ENCODE measurements at places on chromosomes 1 and 21.

DNA sequence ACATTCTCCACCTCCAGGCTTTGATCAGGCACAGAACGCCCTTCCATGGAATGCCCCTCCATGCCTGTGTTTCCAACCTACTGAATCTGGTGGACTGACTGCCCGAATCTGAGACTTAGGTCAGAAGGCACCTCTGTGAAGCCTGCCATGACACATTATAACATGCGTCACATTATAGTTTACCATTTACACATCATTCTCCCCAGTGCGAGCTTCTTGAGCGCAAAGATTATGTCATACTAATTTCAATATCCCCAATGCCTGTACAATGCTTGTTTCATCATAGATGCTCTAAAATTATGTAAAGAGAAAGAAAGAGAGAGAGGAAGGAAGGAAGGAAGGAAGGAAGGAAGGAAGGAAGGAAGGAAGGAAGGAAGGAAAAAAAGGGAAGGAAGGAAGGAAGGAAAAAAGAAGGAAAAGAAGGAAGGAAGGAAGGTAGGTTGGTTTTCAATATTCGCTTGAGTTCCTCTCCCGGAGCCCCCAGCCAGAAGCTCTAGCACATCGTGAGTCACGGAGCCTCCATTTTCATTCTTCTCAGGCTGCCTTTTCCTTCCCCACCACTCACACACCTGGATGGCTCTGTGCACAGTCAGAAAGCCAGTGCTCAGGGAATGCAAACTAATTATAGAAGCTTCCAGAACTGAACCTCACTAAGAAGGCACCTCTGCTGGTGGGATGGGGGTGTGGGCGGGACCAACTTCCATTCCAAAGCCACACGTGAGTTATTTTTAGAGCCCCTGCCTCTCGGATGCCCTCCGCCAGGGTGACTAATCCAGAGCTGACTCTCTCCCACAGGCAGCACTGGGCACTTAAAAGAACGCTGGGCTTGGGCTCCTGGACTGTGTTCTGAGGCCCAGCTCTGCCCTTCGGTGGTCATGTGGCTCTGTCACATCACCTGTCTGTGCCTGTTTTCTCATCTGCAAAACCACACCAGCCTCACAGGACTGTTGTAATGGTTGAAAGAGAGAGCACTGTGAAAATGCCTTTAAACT is 27.4 kb downstream of the LAMB3 start:
- no peak for DNase-seq

DNA sequence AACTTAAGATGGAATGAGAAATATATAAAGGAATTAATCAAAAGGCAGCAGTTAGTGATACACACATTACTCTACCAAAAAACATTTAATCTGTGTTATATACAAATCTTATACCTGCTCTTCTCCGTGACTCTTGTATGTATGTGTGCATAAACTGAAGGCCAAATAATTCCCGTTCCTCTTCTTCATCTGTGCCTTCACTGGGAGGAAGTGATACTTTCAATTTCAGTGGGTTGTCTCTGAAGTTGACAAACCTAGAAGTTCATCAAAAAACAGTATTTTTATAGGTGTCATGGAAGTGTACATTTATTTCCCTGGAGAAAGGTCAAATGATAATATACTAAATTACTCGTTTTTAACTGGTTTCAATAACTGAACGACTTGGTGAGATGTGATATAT is 19.3 kb downstream of the TRMT13 start:
- DNase-seq = no peak

GRCh38 chr1:207669528-207670009 is 24.6 kb downstream of the CR1L start:
- no peak for DNase-seq

- DNase-seq = no peak
These were observed 84.6 kb downstream of the NTMT2 start for GRCh38 chr1:170230323-170230722.

DNA sequence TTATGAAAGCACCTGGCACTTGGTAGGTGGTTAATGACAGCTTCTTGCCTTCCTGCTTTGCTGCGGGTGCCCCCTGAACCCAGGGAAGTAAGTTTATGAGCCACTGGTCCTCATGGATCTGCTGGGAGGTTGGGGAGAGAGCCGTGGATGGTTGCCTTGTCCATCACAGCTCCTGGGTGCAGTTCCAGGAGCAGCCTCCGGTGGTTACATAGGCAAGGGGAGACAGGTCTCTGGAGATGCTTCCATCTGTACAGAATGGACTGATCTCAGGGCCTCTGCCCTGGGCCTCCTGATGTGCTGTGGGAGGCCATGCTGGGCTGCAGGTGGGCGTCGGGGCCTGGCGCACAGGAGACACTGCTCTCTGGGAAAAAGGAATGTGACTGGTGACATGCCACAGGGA is 31.6 kb upstream of the ARHGEF10L start:
- no peak for DNase-seq

DNA sequence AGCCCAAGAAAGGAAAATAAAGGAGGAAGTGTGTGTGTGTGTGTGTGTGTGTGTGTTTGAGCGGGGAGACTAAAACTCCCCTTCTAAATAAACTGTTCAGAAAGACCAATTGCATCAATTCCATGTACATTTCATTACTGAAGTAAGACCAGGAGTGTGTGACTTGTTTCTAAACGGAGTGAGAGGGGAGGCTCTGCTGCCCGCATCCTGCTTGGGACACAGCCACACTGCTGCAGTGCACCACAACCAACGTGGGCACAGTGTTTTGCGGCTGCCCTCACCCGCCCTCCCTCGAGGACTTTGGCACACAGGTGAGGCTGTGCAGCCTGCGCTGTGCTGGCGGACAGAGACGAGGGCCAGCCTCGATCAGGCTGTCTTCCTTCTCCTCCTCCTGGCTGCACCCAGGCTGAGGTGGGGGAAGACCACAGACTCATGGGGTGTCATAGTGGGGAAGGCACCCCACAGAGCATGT is 31.0 kb upstream of the H6PD start:
- no peak for DNase-seq
